OCI-LY7 (cell line): ENCODE measurements at places on chromosomes 4 and X. TPM values are rescaled to one million over a fixed set of nuclear protein-coding genes. Genes with fewer than 3 reads are reported as not detected.
A peak's percentile ranks its signal among the peaks of the same experiment; 100 is the strongest.

Gene FAM9B
- not detected in 2 replicates for total RNA-seq

Gene EVC2
- 3.4 and 3.6 TPM in 2 replicates for total RNA-seq

Gene DKK2
- total RNA-seq, result not detected in 2 replicates

DNA sequence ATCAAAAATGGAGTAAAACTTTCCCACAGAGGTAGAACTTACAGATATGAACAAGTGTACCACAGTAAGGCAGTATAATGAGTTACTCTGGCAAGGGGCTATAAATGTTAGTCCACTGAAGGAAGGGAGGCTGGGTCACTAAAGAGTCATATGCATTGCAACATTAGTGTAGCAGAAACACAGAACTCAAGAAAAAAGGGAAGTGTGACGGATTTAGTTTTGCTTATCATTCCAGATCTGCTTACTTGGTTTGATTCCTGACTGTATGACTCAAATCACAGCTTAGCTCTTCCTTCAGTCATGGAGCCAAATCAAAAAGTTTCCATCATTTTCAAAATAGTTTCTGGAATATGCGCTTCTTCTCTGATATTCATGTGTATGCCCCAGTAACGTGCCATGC is 148.7 kb downstream of the FSTL5 start:
- DNase-seq, result no peak

DNA sequence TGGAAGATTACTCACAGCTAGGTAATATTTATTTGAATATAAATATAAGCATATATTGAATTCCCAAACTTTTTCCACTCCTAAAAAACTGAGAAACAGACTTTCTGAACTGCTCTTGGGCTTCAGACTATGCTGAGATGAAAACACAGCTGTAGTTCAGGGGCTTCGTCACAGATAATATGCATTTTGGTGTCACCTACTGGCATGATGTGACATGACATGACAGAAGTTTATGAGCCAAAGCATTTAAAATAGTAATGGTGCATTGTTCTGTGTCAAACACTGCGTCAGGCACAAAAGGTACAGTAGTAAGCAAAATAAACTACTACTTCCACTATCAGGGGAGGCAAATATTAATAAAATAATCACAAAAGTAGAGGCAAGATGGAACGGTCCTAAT is 171.3 kb downstream of the BTC start:
- peak; percentile 31 for DNase-seq

DNA sequence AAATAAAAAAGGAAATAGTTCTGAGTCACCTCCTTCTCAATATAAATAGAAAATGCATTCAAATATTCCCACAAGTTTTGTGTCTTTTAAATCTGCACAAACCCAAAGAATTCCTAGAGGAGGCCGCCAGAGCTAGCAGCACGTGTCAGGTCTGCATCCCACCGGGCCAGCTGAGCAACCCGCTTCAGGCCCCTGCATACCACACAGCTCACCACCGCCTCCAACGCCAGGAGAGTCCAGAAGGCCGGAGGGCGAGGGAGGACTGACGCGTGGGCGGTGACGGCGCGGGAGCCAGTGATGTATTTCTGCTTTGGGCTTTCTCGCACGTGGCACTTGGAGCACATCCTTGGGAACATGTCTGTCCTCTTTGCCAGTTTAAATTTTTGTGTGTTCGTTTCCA is 61.9 kb upstream of the CLDN34 start:
- DNase-seq, result no peak

DNA sequence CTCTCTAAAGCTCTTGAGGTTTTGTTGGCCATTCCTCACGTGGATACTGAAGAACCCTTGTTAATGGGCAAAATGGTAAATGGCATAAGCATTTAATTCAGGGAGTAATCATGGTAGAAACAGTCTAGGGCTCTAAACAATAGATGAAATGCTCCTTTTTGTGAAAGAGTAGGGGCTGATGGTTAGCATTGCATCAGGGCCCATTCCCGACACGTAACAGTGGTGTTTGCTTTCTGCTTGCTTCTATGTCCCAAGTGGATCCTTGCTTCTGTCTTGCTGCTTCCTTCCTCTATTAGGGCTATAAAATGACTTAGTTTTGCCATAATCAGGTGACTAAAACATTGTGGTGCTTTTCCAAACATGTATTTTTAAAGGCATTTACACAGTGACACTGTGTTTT is 230.9 kb upstream of the AFF2 start:
- DNase-seq, result no peak

DNA sequence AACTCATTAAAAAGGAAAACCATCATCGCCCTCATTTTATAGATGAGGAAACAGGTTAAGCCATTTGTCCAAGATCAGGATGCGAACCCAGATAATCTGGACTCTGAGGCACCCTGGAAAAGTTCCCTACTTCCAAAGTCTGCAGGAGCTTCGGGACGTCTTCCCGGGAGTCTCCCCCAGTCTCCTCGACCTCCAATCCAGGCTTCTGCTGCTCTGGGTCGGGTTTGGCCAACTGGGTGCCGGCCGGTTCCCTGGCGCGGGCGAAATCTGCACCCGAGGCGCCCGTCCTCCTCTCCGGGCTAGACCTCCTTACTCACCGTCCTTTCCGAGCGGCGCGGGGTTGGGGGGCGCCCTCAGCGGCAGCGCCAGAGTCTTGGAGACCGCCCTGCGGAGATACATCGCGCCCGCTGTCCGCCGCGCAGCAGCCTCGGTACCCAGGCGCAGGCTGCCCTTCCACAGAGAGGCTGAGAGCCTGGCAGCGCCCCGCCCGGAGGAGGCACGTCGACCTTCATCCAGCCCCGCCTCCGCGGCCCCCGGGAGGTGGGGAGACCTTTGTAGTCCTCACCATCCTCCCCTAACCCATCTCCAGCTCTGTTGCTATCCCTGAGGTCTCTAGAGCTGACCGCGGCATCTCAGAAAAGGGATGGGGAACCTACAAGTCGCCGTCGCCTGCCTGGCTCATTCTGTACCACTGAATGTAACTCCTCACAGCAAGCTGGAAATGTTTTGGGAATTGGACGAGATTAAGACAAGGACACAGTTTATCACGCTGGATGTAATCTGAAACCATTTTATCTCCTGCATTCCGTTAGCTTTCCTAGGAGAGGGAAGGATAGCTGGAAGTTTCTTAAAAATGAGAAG is at the start of gene MGARP:
MGARP (minus strand) TSS at position 466 of the 861 bp plus-strand sequence; CDS start at position 399, 67 bp downstream.
- DNase-seq, result no peak

DNA sequence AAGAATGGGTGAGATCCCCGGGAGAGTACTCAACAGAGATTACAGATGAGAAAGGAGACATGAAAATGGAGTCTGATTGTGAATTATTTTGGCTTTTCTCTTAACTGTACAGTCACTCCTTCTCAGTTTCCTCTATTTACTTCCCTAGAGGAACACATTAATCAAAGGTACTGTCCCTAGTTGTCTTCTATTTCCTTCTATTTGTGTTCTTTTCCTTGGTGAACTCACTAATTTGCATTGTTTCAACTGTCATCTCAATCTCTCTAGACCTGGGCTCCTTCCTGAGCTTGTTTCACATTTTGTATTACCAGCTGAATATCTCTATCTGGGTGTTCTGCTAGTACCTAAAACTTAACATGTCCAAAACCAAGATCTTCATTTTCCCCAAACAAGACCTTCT is 59.8 kb downstream of the ABCB7 start:
- no peak for DNase-seq

DNA sequence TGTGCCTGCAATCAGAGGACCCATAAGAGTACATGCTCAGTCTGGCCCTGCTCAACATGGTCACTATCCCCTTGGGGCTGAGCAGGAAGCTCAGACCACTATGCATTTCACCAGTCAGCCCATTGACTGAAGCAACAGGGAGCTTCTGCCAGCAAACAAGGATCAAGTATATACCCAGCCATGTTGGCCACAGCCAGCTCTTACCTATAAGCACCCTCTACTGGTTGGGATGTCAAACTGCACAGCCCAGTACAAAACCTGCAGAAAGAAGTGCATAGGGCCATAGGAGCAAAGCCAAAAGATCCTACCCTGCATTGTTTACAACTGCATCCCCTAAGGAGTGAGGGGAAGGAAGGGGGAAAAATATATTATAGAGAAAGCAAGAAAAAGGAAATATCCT is 214.4 kb upstream of the CPEB2 start:
- DNase-seq, result peak; percentile 34

DNA sequence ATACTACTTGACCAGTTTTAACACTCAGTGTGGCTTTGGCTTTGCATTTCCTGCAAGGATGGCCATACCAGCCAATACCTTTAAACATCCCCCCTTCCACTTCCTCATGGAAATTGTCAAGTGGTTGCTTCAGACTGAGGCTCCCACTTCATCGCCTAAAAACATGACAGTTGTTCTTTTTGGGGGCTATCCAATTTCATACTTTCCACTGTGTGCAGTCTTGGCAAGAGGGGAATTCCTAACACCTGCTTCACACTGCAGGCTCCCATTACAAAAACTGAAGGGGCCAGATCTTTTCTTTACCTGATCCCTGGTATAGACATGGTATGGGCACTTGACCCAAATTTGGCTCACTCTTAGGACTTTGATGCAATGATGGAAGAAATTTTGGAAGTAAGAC is 28.5 kb upstream of the TSR2 start:
- DNase-seq, result no peak

DNA sequence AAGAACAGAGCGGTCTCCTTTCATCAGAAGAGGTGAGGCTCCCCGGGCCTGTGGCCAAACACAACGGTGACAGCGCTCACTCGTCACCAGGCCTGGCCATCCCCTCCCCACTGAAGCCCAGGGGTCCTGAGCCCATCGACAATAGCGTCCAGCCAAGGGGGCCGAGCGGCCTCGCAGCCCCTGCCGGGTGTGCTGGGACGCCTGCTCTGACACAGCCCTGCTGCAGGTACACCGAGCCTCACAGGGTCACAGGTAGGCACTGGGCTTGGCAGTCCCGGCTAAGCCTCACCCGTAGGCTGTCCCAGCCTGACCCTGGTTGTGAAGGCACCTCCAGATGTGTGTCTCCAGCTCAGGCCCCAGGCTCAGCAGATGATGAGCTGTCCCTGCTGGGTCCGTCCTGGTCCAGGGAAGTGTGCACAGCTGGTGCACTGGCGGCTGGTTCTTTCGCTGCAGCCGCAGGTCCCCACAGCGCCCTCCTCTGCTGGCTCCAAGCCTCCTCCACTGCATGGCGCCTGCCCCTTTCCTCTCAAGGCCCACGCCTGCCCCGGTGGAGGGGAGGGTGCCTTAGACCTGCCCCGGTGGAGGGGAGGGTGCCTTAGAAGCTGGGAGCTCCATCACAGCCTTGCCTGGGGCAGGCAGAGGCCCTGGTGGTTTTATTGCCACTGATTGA is 21.5 kb downstream of the UVSSA start:
- DNase-seq, result no peak
